NCI-H1694 (cell line): ENCODE measurements at places on chromosomes 2 and 18.

GRCh38 chr2:46793423-46794416, 121.9 kb downstream of the MCFD2 start:
- no peak for DNase-seq

DNA sequence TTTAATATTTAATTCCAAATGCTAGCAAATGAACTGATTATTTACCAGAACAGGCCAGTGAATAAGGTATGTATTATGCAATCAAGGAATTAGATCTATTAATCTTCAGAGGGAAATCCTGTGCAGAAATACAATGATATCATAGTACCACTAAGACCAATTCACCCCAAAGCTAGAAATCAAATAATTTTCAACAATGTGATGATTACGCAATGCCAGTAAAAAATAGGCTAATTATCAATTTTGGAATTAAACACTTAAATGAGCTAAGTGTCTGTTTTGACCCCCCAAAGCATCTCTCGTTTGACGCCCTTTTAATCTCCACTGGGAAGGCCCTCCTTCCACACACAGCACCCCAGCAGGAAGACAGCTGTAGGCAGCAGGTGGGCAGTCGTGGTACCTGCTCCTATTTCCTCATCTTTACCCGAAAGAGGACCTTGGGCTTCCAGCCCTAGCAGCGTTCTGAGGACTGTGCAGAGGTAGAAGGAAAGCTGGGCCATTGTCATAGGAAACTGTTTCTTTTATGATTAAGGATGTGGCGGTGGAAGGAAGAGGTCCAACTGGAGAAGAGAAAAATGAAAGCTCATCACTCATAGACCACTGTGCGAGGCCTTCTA, 84.7 kb downstream of the MBP start:
- no peak for DNase-seq

GRCh38 chr2:224882291-224883171, 159.7 kb downstream of the DOCK10 start:
- no peak for DNase-seq

- no peak for DNase-seq
Measured at GRCh38 chr18:74836296-74837139, 238.8 kb downstream of the ZNF407 start.

DNA sequence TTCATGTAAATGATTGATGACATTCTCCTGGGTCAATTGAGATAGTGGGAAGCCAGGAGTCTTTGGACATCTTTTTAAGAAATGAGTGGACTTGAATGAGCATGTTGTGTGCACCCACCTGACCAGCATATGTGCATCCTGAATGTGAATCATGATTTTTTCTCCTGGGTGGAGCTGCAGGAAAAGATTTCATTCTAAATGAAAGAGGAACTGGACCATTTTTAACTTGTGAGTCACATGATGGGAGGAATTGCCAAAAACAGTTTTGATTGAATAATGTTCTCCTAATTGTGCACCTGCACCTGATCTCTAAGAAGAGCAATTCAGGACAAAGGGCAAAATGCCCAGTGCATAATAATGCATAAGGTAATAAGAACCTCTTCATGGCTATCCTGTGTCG, 32.3 kb downstream of the COPS8 start:
- no peak for DNase-seq

- DNase-seq: no peak
Measured at GRCh38 chr18:9751371-9752031, 43.4 kb downstream of the RAB31 start.

DNA sequence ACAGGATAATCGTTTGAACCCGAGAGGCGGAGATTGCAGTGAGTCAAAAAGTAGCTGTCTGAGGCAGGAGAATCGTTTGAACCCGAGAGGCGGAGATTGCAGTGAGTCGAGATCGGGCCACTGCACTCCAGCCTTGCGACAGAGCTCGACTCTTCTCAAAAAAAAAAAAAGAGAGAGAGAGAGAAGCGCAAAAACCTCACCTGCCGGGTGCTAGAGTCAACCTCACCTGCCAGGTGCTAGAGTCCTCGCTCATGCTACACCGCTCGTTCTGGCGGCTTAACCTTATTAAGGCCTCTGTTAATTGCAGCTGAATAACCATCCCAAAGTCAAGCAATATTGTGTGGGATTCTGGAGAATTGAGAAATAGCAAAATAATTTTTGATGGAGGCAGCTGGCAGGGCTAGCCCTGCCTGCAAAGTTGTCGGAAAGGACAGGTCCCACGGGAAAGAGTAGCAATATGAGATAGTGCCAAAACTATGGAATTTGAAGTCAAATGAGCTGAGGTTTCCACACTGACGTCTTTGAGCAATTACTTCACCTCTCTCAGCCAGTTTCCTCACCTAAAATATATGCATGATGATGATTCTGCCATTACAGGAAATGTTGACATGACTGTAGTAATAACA, 644 bp upstream of the DYM start:
- DNase-seq: no peak

- no peak for DNase-seq
Measured at GRCh38 chr2:74448771-74449170, 6.1 kb upstream of the INO80B start.

- DNase-seq: no peak
Measured at GRCh38 chr2:157269922-157270321, 12.4 kb downstream of the GALNT5 start.

- no peak for DNase-seq
Measured at GRCh38 chr2:70766357-70767078, 1.5 kb downstream of the ADD2 start.

- DNase-seq: no peak
Measured at GRCh38 chr2:39567507-39567906, 98.2 kb upstream of the TMEM178A start.

GRCh38 chr2:150228936-150229335, 258.5 kb downstream of the RND3 start:
- DNase-seq: no peak

- no peak for DNase-seq
Measured at GRCh38 chr2:111705711-111706336, 178.2 kb downstream of the ANAPC1 start.

DNA sequence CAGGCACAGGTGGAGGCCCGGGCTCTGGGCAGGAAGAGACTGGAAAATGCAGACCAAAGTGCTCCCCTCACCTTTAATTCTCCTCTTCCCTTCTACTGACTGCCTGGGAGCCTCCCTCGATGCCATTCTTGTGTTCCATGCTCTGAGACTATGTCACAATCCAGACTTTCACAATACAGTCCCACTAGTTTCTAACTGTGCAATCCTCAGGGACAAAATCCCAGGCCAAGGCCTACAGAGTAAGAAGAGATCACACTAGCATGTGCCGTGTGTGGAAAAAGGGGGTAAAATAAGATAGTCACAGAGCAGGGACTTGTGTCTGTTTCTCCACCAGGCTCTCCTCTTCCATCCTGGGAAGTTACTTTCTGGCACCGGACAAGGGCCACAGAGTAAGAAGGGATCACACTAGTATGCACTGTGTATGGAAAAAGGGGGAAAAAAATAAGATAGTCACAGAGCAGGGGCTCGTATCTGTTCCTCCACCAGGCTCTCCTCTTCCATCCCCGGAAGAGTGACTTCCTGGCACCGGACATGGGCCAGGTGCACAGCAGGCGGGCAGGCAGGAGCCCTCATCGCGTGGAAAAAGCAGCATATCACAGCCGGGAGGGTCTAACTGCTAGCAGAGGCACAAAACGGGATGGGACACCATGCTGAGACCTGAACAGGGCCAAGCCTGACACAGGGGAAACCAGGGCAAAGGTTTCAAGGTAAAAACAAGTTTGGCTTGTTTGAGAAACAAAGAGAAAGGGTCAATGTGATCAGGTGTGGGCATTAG, 9.6 kb downstream of the CYB5A start:
- DNase-seq: no peak

DNA sequence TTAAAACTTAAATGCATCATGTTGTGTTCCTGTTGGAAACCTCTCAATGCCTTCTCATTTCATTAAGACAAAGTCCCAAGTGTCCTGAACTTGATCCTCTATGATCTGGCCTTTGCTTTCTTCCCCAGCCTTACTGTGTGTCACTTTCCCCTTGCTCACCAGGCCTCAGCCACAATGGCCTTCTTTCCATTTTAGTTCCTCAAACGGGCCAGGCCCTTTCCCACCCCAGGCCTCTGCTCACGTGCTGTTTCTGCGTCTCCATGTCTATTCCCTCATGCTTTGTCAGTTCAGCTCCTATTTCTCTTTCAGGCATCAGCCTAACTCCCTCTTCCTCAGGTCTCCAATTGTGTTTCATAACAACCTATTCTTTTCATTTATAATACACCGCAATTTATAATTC, 19.5 kb downstream of the CXCR4 start:
- no peak for DNase-seq

DNA sequence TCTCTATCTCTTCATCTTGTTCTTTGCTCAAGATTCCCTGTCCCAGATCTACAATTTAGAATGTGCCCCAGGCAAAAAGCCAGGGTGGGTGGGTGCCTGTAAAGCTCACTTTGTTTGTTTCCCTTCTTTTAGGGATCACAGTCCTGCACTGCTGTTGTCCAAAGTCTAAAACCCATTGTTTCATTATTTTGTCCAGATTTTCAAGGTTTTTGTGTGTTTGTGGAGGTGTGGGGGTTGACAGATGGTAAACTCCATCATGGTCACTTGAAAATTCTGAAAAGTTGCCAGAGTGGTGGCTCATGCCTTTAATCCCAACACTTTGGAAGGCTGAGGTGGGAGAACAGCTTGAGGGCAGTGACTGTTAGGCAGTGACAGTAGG, 41.5 kb downstream of the YES1 start:
- no peak for DNase-seq

- DNase-seq: peak; percentile 28
Measured at GRCh38 chr2:196480653-196481323, 158.7 kb upstream of the CCDC150 start.

DNA sequence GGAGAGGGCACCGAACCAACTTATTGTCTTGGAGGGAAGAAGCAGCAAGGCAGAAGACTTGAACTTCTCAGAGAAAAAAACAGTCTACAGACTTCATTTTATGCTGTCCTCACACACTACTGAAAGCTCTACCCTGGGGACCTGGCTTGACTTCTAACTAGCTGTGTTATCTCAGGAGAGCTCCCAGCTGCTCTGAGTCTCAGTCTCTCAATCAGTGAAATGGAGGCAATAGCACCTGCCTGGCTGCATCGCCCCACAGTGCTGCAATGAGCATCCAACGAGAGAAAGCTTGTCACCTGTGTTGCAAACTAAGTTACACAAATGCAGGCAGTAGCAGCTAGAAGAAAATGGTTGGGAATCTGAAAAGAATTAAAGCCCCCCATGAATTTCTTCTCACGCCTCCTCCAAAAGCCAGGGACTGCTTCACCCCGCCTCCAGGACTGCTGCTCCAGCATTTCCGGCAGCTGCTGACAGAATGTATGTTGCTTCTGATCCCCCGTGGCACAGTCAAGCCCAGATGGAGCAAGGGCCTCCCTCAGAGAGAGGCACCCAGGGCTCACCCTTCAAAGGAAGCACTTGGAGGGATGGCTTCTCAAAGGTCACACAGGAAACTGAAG, 116.3 kb downstream of the BCL11A start:
- DNase-seq: no peak

- DNase-seq: no peak
Measured at GRCh38 chr2:169491378-169491777, 12.1 kb downstream of the BBS5 start.

DNA sequence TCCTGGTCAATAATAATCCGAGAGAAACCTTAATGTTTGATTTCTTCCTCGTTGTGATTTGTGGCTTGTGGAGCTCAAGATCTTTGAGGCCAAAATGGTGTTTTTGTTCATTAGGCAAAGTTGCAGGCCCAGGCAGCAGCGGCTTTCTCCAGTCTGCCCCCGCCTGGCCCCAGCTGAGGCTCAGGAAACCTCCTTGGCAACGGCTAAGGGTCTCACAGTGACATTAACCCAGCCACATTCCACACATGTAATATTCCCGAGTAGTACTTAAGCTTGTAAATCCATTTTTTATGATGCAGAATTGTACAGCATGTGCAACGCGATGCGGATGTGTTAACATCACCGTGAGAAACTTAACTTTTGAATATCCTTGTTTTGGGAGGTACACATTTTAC, 200.1 kb downstream of the BCL11A start:
- no peak for DNase-seq

DNA sequence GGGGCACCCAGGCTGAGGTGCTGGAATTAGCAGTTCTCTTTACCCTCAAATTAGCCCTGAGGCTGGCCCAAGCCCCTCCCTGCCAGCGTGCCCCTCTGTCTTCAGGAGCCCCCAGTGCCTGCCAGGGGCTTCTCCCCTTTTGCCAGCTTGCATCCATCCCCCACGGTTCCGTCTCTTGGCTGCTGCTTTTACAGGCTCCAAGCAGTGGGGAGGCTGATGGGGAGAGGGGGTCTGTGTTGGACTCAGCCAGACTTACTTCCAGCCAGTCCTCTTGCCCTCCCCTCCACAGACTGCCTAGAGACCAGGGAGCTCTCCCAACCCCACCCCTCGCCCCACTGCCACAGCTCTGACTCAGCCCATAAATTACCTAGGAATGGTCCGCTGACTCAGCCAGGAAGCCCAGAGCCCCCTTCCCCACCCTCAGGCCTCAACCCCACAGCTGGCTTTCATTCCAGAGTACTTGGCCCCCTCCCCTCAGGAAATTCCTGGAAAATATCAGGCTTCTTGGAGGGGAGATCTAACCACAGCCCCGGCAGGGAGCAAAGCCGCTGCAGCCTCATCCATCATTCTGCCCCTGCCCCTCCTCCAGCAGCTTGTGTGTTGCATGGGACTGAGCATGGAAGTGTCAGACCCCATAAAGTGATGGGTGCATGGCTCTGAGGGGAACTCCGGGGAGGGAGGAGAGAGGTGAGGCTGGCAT, 184.6 kb downstream of the ZFP36L2 start:
- DNase-seq: no peak

DNA sequence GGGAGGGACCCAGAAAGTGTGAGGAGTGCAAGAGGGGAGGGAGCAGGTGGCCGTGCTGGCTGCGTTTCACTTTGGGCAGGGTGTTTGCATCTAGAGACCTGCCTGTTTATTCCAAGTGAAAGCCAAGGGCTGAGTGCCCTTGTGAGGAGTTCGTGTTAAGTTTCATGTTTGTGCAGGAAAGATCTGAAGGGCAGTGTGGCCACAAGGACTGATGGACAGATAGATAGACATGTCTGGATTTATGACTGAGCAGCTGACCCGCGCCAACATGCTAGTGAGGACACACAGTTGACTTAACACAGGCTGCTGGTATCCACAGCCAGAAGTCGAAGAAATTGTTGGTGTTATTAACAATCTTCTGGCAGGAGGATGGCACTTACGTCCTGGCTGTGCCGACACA, 387.6 kb upstream of the TNP1 start:
- no peak for DNase-seq
